ENCODE measurements at places on chromosomes 6 and 20. TPM values are rescaled to one million over a fixed set of nuclear protein-coding genes. Genes with fewer than 3 reads are reported as not detected.

POLH gene
- 25.8 TPM for total RNA-seq

ZC3H12D gene
- 0.25 TPM for total RNA-seq

DNA sequence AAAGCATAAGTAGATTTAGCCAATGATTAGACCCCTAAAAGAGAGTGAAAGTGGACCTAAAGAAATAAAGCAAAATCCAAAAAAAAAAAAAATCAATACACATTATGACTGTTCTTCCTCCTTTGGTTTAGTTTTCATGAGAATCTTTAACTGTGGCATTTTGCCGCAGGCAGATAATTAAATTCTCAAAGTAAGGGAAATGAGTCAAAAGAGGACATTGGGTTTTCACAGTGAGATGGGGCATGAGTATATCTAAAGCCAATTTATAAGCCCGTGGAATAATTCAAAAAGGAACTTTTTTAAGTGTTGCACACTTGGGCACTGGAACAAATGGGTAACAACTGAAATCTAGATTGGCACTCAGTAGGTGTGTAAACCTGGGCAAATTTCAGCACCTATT lies 230.3 kb downstream of the PKHD1 start:
- H3K36me3 ChIP-seq = no peaks in the 10 kb centered on the region
- DNase-seq = no peak
- no peak overlapping the region for H3K4me3 ChIP-seq

- H3K27ac ChIP-seq = no peak overlapping the region
- H3K4me1 ChIP-seq = no peaks in the 10 kb centered on the region
- no peak overlapping the region for H3K4me3 ChIP-seq
- H3K36me3 ChIP-seq = no peaks in the 10 kb centered on the region
These were observed 77.2 kb downstream of the LINC00237 start for GRCh38 chr20:21028921-21029320.

GRCh38 chr6:118783931-118784550 lies 109.9 kb upstream of the ASF1A start:
- H3K4me3 ChIP-seq = no peak overlapping the region
- no peak for DNase-seq
- H3K36me3 ChIP-seq = no peaks in the 10 kb centered on the region
- peaks cover 21% of the 10 kb centered on the region for H3K4me1 ChIP-seq
- peaks cover 2% of the 10 kb centered on the region for H3K27me3 ChIP-seq
